H4 (cell line): ENCODE measurements at places on chromosomes 7 and 10.

GRCh38 chr7:55533050-55533728 is 39.1 kb downstream of the VOPP1 start:
- DNase-seq: no peak

- DNase-seq: no peak
Measured at GRCh38 chr7:156487811-156488533, 152.6 kb upstream of the RNF32 start.

- no peak for DNase-seq
Measured at GRCh38 chr7:130134106-130134636, 63.8 kb downstream of the KLHDC10 start.

DNA sequence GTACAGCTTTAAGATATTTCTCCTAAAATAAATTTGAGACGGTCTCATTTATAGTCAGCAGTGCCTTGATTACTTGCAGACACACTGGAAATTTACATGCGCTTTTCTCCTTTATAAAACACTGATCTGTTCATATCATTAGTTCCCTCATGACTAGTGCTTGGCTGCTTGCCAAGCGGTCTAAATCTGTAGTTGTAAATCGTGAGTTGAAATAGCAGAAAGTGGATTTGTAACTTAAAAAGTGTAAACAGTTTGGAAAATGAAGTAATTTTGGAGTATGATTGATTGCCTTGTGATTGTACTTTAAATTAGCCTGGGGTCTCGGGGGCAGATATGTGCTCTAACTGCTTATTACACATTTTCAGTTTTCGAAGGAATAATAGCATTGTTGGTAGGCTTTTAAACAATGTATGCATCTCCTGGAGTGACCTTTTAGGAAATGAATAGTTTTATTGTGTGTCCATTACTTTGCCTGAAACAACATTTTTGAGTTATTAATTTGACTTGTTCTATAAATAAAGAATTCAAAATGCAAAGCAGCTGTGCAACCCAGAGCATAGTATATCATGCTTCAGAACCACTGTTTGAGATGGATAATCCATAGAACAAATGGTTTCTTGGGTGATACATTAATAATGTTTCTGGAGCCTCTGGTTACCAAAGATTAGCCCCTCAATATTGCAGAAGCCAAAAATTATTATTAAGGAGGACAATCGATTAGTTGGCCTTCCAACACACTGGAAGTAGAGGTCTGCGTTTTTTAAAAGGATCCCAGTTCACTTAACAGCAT is 73.3 kb downstream of the ARID5B start:
- DNase-seq: peak; percentile 32

GRCh38 chr7:39979406-39980073 is 29.5 kb downstream of the CDK13 start:
- DNase-seq: no peak

GRCh38 chr7:70881167-70881847 is 250.6 kb upstream of the GALNT17 start:
- no peak for DNase-seq

DNA sequence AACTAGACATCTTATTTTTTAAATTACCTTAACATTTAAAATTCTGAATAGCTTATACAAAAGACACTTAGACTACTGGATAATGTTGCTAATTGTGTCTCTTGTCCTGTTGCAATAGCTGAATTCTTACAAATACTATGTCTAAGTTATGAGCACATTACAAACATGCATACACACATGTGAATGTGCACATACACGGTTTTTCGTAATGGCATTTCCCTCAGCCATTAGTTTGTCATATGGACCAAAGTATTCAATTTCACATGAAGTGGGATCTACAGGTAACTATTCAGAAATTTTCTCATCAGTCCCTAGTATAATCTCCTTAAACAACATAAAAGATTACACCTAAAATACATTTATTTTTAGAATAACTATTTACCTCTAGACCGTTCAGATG is 178.6 kb upstream of the BET1 start:
- DNase-seq: no peak

DNA sequence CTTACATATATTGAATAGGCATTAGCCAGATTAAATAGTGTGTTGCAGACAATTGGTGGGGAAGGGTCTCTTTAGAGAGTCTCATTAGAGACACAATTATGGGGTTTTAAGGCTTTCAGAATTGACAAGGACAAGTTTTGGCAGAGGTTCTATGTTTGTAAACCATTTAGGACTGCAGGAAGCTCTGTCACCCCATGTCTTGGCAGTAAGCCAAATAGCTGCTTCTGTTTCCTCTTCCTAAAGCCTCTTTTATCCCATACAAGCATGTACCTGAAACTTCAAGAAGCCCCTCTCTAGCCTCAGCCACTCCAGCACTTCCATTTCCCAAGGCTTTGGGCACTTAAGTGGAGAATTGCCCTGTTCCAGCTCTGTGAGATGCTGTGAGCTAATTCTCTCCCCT is 21.8 kb upstream of the LRRC4 start:
- DNase-seq: peak; percentile 34

DNA sequence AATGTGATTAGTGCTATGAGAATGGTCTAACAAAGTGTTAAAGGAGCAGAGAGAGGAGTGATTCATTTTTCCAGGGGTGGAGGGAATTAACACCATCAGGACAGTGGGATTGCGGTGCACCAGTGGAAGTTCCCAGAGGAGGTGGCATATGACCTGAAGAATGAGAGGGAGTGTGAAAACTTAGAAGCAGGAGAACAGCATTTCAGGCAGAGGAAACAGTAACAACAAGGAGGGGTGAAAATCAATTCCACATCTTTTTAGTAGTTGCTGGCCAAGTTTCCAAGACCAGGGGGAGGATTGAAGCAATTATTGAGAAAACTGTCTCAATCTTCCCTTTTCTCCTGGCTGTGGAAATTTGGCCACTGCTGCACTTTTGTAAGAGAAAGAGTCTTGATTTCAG is 23.7 kb upstream of the CCDC172 start:
- no peak for DNase-seq

DNA sequence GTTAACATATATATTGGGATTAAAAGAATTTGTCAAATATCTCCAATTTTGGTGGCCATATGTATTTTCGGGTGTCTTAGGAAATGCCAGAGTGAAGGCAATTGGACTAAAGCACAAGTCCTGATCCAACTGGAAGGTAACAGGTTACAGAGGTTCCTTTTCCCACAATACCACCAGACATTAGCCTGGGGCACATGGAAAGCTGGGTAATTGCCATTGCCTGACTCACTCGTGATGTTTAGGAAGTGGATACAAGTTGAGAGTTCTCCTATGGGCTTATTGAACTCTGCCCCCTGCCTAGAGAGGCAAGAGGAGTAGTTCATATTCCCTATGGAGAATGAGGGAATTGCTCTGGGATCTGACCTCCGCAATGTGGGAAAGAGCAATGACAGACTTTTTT is 5.7 kb downstream of the DNAH11 start:
- DNase-seq: no peak

GRCh38 chr10:97168645-97169044 is 17.1 kb downstream of the SLIT1 start:
- no peak for DNase-seq

- no peak for DNase-seq
Measured at GRCh38 chr10:36183056-36183455, 541.0 kb upstream of the FZD8 start.

GRCh38 chr7:87111877-87112276 is 40.4 kb upstream of the DMTF1 start:
- DNase-seq: no peak

DNA sequence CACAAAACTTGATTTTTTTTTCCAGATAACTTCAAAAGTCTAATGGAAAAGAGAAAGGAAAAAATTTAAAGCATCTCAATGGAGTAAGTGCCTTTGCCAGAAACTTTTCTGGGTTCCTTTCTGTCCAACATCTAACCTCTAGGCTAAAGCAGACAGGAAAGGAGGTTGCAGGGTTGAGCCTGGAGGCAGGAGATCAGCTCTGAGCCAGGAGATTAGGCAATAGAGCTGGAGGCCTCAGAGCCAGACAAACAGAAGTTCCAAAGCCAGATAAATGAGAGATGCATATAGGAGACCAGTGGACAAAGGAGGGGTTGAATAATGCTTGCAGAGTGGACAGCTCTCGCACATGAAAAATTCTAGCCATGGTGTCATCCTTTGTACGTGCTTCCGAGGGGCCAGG is 42.9 kb downstream of the CHN2 start:
- no peak for DNase-seq

DNA sequence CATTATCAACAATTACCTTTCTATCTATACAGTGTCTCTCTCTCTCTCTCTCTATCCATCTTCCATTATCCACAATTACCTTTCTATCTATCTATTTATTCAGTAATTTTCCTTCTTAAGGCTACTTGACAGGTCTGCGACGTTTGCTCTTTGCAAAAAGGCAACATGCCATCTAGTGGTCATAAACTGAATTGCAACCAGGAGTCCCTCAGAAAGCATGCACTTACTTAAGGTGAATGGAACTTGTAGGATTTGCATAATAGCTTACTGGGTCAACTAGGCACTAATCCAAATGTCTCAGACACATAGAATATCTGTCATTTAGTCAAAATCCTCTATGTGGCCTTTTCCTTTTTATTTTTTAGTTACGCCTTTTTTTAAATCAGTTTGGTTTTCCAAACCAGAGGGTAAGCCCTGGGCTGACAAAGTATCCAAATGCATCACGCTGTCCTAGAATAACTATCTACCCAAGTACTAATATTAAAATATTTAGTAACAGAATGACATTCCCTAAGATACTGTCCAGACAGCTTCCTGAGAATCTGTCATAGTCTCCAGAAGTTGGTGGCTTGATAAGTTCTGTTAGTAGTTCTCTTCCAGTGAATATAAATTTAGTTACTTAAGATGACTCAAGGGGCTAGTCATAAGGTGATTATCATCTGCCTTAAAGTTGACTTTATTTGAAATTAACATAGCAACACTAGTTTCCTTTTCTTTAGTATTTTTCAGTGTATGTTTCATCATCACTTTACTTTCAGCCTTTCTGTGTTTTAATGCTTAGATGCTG is 208.3 kb downstream of the PPP1R3A start:
- peak; percentile 82 for DNase-seq

- DNase-seq: no peak
Measured at GRCh38 chr10:506451-507354, 182.8 kb downstream of the DIP2C start.

GRCh38 chr10:125398270-125398669 is 237.9 kb upstream of the CTBP2 start:
- no peak for DNase-seq

DNA sequence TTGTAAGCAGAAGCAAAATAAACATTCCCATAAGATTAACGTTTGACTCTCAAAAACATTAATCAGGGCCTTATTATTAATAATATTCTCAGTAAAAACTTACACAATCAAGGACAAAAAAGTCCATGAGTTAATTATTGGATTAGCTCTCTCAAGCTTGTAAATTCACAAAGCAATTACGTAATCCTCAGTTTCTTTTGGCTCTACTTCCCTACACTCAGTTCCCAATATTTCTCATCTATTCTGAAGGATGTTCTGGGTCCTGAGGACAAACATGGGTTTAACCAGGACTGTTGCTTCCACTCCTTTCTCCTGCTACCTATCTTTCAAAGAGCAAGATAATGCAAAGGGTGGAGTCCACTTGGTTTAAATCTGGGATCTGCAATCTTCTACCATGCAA is 15.1 kb downstream of the FBXL13 start:
- no peak for DNase-seq

DNA sequence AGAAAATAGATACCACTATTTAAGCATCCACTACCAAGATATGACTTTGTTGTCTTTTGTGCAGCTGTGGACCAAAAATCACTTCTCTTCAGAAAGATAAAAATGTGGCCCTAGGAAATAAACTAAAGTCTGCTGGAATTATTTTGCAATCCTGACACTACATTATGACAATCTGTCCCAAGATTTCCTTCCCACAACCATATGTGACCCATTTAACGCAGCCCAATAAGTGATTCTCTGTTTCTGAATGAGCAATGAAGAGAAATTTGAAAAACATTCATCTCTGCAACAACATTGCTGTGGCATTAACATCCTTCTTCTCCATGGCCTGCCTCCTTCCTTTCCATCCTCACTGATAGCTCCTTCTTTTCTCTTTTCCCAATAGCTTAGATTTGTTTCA is 212.0 kb downstream of the TSPAN12 start:
- DNase-seq: no peak

- DNase-seq: no peak
Measured at GRCh38 chr10:90732581-90732980, 125.3 kb downstream of the HTR7 start.

DNA sequence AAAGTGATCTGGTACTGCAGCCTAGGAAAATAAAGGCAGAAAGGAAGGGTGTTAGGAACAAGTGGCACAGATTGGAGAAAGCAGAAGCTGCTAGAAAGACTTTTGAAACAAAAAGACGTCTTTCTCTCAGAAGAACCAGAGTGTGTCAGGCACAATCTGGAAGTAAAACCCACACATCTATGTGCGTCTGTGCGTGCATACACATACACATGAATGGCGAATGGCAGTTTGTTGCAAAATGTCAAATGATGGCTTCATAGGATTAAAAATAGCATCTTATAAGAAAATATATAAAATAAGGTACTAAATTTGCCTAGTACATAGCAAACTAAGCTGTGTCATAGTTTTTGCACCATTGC is 246.3 kb downstream of the CDK14 start:
- DNase-seq: no peak

DNA sequence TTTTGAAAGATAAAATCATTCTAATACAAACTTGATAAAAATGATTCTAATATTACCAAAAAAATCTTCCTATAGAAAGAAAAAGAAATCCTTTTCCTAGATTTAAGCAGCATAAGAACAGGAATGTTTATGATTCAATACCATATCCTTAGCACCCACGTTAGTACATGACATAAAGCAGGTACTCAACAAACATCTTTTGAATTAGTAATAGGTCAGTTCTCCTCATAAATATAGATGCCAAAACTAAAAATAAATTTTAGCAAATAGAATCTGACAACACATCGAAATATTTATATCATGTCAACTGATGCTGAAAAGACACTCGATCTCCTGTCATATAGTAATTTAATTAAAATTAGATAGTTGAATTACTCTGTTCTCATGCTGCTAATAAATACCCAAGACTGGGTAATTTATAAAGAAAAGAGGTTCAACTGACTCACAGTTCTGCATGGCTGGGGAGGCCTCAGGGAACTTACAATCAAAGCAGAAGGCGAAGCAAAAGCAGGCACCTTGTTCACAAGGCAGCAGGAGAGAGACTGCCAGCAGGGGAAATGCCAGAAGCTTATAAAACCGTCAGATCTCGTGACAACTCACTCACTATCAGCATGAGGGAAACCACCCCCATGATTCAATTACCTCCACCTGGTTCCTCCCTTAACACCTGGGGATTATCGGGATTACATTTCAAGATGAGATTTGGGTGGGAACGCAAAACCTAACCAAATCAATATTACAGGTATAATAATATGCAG is 191.8 kb downstream of the HTR7 start:
- DNase-seq: no peak

DNA sequence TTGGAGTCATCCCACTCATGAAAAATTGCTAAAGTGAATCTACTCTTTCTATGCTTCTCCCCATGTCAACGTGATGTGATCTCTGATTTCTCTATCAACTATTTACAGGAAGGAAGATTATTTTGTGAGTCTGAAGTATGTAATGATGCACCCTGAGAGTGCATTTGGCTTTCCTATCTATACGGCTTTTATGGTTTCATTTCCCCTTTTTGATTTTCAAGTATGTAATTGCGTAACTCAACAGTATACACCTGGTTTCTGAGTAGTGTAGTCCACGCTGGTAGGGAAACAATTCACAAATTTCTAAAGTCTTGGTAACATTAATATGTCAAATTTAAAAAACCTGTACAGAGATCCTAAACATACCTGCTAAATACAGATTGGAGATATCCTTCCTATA is 194.7 kb upstream of the SEMA3A start:
- no peak for DNase-seq
